ENCODE measurements at places on chromosomes 5 and 9. TPM values are rescaled to one million over a fixed set of nuclear protein-coding genes. Genes with fewer than 3 reads are reported as not detected.

Gene UBTD2
- 7.1 TPM for total RNA-seq

Gene PCDHGA12
- 1.0 TPM for total RNA-seq

Gene ADAMTS6
- 0.30 TPM for total RNA-seq

- no peak for DNase-seq
Measured at GRCh38 chr5:54904425-54904824, 81.0 kb downstream of the ESM1 start.

DNA sequence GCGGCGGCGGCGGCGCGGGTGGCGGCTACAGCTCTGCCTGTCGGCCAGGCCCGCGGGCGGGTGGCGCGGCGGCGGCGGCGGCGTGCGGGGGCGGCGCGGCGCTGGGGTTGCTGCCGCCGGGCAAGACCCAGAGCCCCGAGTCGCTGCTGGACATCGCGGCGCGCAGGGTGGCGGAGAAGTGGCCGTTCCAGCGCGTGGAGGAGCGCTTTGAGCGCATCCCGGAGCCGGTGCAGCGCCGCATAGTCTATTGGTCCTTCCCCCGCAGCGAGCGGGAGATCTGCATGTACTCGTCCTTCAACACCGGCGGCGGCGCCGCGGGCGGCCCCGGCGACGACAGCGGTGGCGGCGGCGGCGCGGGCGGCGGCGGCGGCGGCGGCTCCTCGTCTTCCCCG, 296 bp downstream of the ZSWIM6 start:
- DNase-seq, result peak; percentile 64
